ENCODE measurements at places on chromosomes 3 and 15.
A peak's percentile ranks its signal among the peaks of the same experiment; 100 is the strongest.

DNA sequence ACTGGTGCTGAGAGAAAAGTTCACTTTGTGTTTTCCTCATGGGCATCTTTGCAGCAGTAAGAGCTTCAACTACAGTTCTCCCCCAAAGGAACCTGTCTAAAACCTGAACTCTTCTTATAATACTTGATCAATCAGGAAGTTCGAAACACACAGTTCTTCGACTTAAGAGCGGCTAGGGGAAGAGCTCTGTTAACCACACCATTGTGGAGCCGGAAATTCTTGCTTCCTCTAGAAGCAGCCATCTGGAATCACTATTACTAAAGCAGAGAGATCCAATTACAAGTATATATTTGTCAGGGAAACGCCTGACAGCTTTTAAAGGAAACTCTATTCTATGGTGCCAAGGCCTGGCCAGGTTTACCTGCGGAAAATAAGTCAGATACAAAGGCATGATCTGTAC is 337.3 kb upstream of the CBLB start:
- H3K27me3 ChIP-seq, result no peaks in the 10 kb centered on the region
- no peak overlapping the region for H3K27ac ChIP-seq
- no peaks in the 10 kb centered on the region for H3K4me1 ChIP-seq
- no peak overlapping the region for H3K4me3 ChIP-seq
- DNase-seq, result no peak

- H3K4me1 ChIP-seq, result peaks cover 20% of the 10 kb centered on the region
- no peaks in the 10 kb centered on the region for H3K27me3 ChIP-seq
- peaks cover 30% of the 10 kb centered on the region for H3K36me3 ChIP-seq
- no peak for DNase-seq
- no peak overlapping the region for H3K27ac ChIP-seq
These were observed 87.4 kb upstream of the IQSEC1 start for GRCh38 chr3:13160619-13161018.

GRCh38 chr3:105915524-105915923 is 46.7 kb upstream of the CBLB start:
- no peak for DNase-seq
- H3K27me3 ChIP-seq, result no peaks in the 10 kb centered on the region
- H3K4me1 ChIP-seq, result no peaks in the 10 kb centered on the region
- H3K4me3 ChIP-seq, result no peak overlapping the region
- H3K27ac ChIP-seq, result no peak overlapping the region
- H3K36me3 ChIP-seq, result no peaks in the 10 kb centered on the region

- 0 out of 3 replicates have a peak, but pooled peaks cover 8% of the 10 kb centered on the region for H3K36me3 ChIP-seq
- H3K4me1 ChIP-seq, result no peaks in the 10 kb centered on the region
- no peak for DNase-seq
- H3K4me3 ChIP-seq, result no peak overlapping the region
- H3K27ac ChIP-seq, result no peak overlapping the region
- H3K27me3 ChIP-seq, result 0 out of 2 replicates have a peak, but pooled peaks cover 1% of the 10 kb centered on the region
These were observed 52.4 kb upstream of the SLC6A1 start for GRCh38 chr3:10940106-10940505.

DNA sequence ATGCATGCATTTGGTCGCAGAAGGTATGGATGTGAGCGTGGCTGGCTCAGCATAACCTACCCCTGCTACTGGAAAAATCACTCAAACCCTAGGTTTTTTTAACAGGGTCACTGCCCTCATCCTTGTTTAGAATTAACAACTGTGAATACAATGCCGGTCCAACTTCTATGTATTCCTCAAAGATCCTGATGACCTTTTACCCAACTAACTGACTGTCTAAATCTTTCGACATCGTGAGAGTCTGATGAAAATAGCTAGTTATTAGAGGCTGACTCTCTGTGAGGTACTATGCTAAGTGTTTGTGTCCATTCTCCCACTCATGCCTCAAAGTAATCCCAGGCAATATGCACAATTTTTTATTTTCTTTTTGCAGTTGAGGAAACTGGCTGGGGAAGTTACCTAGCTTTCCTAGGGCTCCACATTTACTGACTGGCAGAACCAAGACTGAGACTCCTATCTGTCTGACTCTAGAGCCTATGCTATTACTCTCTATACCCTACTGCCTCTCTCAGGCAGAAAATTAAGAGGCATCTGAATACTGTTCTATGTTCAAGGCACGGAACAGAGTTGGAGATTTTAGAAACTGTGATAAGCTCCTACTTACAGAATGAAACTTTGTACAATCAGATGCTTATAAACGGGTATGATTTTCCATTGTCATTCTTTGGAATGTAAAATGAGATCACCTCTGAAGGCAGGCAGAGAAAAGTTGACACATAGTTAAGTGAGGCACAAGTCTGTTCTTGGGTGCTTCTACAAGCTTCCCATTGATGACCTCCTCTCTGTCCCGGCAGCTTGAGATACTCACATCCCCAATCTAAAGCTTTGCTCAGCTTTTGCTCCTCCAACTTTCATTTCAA is 56.4 kb downstream of the FILIP1L start:
- no peaks in the 10 kb centered on the region for H3K36me3 ChIP-seq
- no peak overlapping the region for H3K27ac ChIP-seq
- no peaks in the 10 kb centered on the region for H3K27me3 ChIP-seq
- H3K4me1 ChIP-seq, result peaks cover 59% of the 10 kb centered on the region

DNA sequence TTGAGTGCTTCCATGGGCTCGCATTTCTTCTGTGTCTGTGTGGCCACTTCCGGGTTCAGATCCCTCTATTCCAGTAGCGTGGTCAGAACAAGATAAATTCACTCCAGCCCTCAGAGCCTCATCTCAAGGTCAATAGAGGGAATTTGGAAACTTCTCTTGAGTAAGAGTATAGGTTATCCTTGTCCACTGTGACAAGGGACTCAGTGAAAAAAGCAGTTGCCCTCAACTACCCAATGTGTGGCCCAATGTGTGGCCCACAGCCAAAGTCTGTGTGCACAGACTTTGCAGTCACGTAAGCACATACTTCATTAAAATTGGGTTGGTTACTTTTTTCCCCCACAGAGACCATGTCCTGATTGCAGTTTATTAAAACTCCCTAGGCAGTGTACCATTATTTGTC is 305.6 kb upstream of the SEMA6D start:
- no peaks in the 10 kb centered on the region for H3K36me3 ChIP-seq
- no peaks in the 10 kb centered on the region for H3K27me3 ChIP-seq
- peaks cover 11% of the 10 kb centered on the region for H3K4me1 ChIP-seq
- no peak overlapping the region for H3K4me3 ChIP-seq

GRCh38 chr3:52126036-52126435 is 28.2 kb downstream of the POC1A start:
- H3K36me3 ChIP-seq, result peaks cover 6% of the 10 kb centered on the region
- H3K4me3 ChIP-seq, result no peak overlapping the region
- H3K27me3 ChIP-seq, result no peaks in the 10 kb centered on the region
- H3K27ac ChIP-seq, result no peak overlapping the region
- peaks cover 14% of the 10 kb centered on the region for H3K4me1 ChIP-seq

DNA sequence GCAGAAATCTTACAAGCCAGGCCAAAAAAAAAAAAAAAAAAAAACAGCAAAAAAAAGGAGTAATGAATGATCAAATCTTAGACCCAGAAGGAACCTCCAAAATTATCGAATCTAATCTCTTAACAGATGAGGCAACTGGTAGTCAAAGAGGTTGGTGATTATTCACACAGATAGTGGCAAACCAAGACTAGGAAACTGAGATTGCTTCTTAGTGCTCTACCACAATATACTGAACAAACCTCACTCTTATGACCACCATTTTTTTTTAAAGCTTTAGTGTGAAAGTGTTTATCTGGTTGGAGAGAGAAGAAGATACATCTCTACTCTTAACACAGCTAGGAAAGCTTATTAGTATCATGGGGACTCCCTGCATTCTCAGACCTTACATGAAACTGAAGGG is 17.3 kb downstream of the ATOSA start:
- no peaks in the 10 kb centered on the region for H3K4me1 ChIP-seq
- H3K27me3 ChIP-seq, result no peaks in the 10 kb centered on the region
- no peak overlapping the region for H3K27ac ChIP-seq
- no peak overlapping the region for H3K4me3 ChIP-seq
- H3K36me3 ChIP-seq, result no peaks in the 10 kb centered on the region

- H3K27me3 ChIP-seq, result no peaks in the 10 kb centered on the region
- H3K36me3 ChIP-seq, result no peaks in the 10 kb centered on the region
- no peak for DNase-seq
- peaks cover 28% of the 10 kb centered on the region for H3K4me1 ChIP-seq
- no peak overlapping the region for H3K27ac ChIP-seq
- H3K4me3 ChIP-seq, result no peak overlapping the region
These were observed 6.1 kb upstream of the IL12A start for GRCh38 chr3:159982442-159982974.

GRCh38 chr3:46943237-46944187 is 33.0 kb downstream of the CCDC12 start:
- no peaks in the 10 kb centered on the region for H3K27me3 ChIP-seq
- 0 out of 2 replicates have a peak overlapping the region, but pooled peaks have one; percentile 1 for H3K4me3 ChIP-seq
- H3K36me3 ChIP-seq, result peaks cover 42% of the 10 kb centered on the region

GRCh38 chr3:71026634-71027578 is 556.6 kb downstream of the FOXP1 start:
- H3K27me3 ChIP-seq, result no peaks in the 10 kb centered on the region
- peak; percentile 37 for DNase-seq
- H3K36me3 ChIP-seq, result peaks cover 10% of the 10 kb centered on the region
- H3K4me3 ChIP-seq, result no peak overlapping the region
- no peak overlapping the region for H3K27ac ChIP-seq

- no peak for DNase-seq
- H3K27ac ChIP-seq, result no peak overlapping the region
These were observed 32.2 kb downstream of the ADGRG7 start for GRCh38 chr3:100641471-100642032.

- no peak overlapping the region for H3K4me3 ChIP-seq
- no peaks in the 10 kb centered on the region for H3K27me3 ChIP-seq
- no peak for DNase-seq
- H3K27ac ChIP-seq, result peak overlapping the region; percentile 5
- H3K4me1 ChIP-seq, result peaks cover 81% of the 10 kb centered on the region
These were observed 133.3 kb downstream of the CMSS1 start for GRCh38 chr3:99950921-99951320.

- no peak overlapping the region for H3K27ac ChIP-seq
- H3K4me1 ChIP-seq, result no peaks in the 10 kb centered on the region
- no peak overlapping the region for H3K4me3 ChIP-seq
- H3K27me3 ChIP-seq, result no peaks in the 10 kb centered on the region
- no peak for DNase-seq
These were observed 29.9 kb downstream of the FAH start for GRCh38 chr15:80182611-80183261.

GRCh38 chr15:70528270-70528706 is 235.1 kb downstream of the UACA start:
- H3K4me1 ChIP-seq, result peaks cover 41% of the 10 kb centered on the region
- H3K27me3 ChIP-seq, result peaks cover 1% of the 10 kb centered on the region
- H3K36me3 ChIP-seq, result no peaks in the 10 kb centered on the region
- DNase-seq, result peak; percentile 66
- H3K4me3 ChIP-seq, result peak overlapping the region; percentile 25

Measured in HepG2 (cell line).